Regular cardiac myocyte (primary cell): ENCODE measurements at places on chromosomes 12 and 14. TPM values are rescaled to one million over a fixed set of nuclear protein-coding genes. Genes with fewer than 3 reads are reported as not detected.

ACTN1 gene
- total RNA-seq, result 365 and 443 TPM in 2 replicates

LYZ gene
- under 0.01 and 0.28 TPM in 2 replicates for total RNA-seq

SLC2A14 gene
- under 0.01 TPM in 2 replicates for total RNA-seq

RHNO1 gene
- 15.8 and 21.9 TPM in 2 replicates for total RNA-seq

HHIPL1 gene
- total RNA-seq, result 5.0 and 9.3 TPM in 2 replicates

EFS gene
- total RNA-seq, result 4.2 and 4.6 TPM in 2 replicates

RDH5 gene
- total RNA-seq, result 37.8 and 53.0 TPM in 2 replicates

TTC8 gene
- total RNA-seq, result 22.6 and 29.0 TPM in 2 replicates

SCN8A gene
- total RNA-seq, result 3.5 and 7.6 TPM in 2 replicates

SIRT4 gene
- 0.96 and 2.8 TPM in 2 replicates for total RNA-seq

HSPB8 gene
- total RNA-seq, result 34.1 and 35.1 TPM in 2 replicates

GARIN6 gene
- not detected in 2 replicates for total RNA-seq

MANSC4 gene
- not detected in 2 replicates for total RNA-seq

TXNDC16 gene
- total RNA-seq, result 2.1 and 4.5 TPM in 2 replicates

RERGL gene
- 0.28 and 0.38 TPM in 2 replicates for total RNA-seq

OVCH1 gene
- under 0.01 and 0.28 TPM in 2 replicates for total RNA-seq

KCNA1 gene
- total RNA-seq, result under 0.01 TPM in 1 of 2 replicates, not detected in the other

GLIPR1 gene
- total RNA-seq, result 111 and 124 TPM in 2 replicates

KLRK1 gene
- total RNA-seq, result not detected in 2 replicates

ZFYVE26 gene
- total RNA-seq, result 11.3 and 17.8 TPM in 2 replicates

SIX6 gene
- total RNA-seq, result not detected in 2 replicates

DENND5B gene
- 9.0 and 17.8 TPM in 2 replicates for total RNA-seq

BCAT1 gene
- total RNA-seq, result 185 and 186 TPM in 2 replicates

RNASE2 gene
- total RNA-seq, result not detected in 2 replicates

NUDT4 gene
- total RNA-seq, result 54.1 and 102 TPM in 2 replicates

EPYC gene
- not detected in 2 replicates for total RNA-seq

G2E3 gene
- total RNA-seq, result 15.8 and 39.3 TPM in 2 replicates

NR1H4 gene
- 0.19 TPM in 1 of 2 replicates, not detected in the other for total RNA-seq

OTOGL gene
- total RNA-seq, result 0.19 and 0.28 TPM in 2 replicates

KCNA5 gene
- total RNA-seq, result not detected in 2 replicates

PZP gene
- not detected in 2 replicates for total RNA-seq

RGS6 gene
- total RNA-seq, result 0.28 TPM in 1 of 2 replicates, not detected in the other

PRH2 gene
- 0.19 TPM in 1 of 2 replicates, not detected in the other for total RNA-seq

CPM gene
- total RNA-seq, result 16.9 and 19.0 TPM in 2 replicates

TSPAN19 gene
- total RNA-seq, result not detected in 2 replicates

OTX2 gene
- not detected in 2 replicates for total RNA-seq

PMCH gene
- 0.19 TPM in 1 of 2 replicates, not detected in the other for total RNA-seq

NEMP1 gene
- 4.8 and 13.2 TPM in 2 replicates for total RNA-seq

ADCY4 gene
- 5.6 and 15.5 TPM in 2 replicates for total RNA-seq

DLGAP5 gene
- 7.0 and 53.7 TPM in 2 replicates for total RNA-seq

PSEN1 gene
- total RNA-seq, result 61.9 and 66.0 TPM in 2 replicates

CKB gene
- total RNA-seq, result 14.4 and 24.3 TPM in 2 replicates

CABP1 gene
- total RNA-seq, result 10.7 and 16.1 TPM in 2 replicates

FAM186B gene
- total RNA-seq, result 0.19 and 0.28 TPM in 2 replicates

STON2 gene
- 0.19 and 0.85 TPM in 2 replicates for total RNA-seq

CLEC2A gene
- total RNA-seq, result not detected in 2 replicates

CDH24 gene
- total RNA-seq, result 6.2 and 10.2 TPM in 2 replicates

CCDC77 gene
- total RNA-seq, result 4.5 and 10.2 TPM in 2 replicates

ANG gene
- total RNA-seq, result 6.7 and 10.1 TPM in 2 replicates

PCNX1 gene
- total RNA-seq, result 33.4 and 44.8 TPM in 2 replicates

NID2 gene
- 216 and 282 TPM in 2 replicates for total RNA-seq

DBX2 gene
- total RNA-seq, result not detected in 2 replicates
